ENCODE measurements at places on chromosomes 5 and 9.

GRCh38 chr9:11064909-11065308, 452.1 kb upstream of the PTPRD start:
- DNase-seq = no peak

GRCh38 chr5:161263191-161263590, 283.3 kb downstream of the GABRB2 start:
- no peak for DNase-seq

DNA sequence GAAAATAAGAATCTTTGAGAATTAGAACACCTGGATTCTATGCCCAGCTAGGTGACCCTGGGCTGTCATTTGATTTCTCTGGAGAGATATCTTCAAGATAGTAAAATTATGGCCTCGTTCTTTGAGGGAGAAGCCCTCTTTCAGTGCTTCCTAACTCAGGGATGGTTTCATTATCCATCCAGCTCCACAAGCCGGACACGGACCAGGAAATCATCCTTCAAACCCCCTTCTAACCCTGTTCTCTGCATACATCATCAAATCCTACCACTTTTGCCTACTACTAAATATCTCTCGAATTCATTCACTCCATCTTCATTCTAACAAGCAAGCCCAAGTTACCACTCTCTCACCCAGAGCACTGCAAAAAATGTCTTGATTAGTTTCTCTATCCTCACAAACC, 57.2 kb downstream of the MAPKAP1 start:
- no peak for DNase-seq

GRCh38 chr5:12384005-12384404, 479.8 kb upstream of the CTNND2 start:
- DNase-seq = no peak

GRCh38 chr5:116380621-116381020, 194.0 kb downstream of the SEMA6A start:
- no peak for DNase-seq

DNA sequence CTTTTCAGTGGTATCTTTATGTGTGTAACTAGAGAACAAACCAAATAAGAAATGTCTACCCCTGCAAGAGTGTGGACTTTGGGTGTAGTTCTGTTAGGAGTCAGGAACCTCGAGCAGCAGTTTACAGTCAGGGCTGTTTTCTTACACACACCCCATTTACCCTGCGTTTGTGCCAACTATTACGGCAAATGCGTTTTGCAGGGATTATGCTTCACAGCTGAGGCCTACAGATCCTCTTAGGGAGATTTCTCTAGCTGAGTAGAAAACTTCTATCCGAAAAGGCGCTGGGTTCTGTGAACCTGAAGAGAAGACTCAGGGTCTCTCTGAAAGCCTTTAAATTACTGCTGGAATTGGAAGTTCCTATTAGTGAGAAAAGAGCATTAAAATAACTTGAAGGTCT, 51.4 kb downstream of the ACER2 start:
- DNase-seq = no peak

- no peak for DNase-seq
Measured at GRCh38 chr5:81426359-81427030, 32.6 kb upstream of the ACOT12 start.
